ENCODE measurements at places on chromosomes 5 and 9.

- DNase-seq, result no peak
These were observed 56.2 kb downstream of the PTCD2 start for GRCh38 chr5:72376381-72376780.

DNA sequence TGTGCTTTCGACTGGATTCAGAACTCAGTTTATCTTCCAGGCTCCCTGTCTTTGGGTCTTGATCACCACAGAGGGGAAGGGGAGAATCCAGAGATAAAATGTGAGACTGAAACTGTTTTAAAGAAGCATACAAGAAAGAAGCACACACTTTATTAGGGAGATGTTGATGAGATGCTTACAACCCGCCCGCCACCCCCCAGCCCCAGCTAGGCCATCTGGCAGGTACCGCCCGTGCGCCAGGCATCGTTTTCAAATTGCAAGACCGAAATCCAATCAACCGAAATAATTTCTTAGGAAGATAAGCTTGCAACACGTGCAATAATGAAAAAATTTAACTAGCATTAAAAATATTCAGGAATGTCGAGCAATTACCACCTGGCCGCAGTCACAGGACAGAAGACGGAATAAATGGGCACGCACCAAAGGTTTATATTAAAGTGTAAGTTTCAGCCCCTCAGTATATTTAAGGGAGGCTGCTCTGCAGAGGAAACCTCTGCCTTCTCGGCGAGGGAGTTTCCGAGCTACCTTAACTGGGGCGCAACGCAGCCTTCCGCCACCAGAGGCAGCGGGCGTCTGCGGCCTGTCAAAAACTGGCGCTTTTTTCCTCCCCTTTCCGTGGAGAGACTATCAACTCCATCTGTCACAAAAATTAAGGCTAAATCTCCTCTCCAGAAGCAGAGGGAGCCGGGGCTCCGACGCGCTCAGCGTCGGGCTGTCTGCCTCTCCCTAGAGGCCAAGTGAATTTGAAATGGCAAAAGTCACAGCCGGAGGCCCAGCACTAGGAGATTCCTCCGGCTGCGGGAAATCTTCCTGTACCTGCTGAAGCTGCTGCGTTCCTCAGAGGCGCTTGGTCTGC is 996 bp upstream of the GAS1 start:
- DNase-seq, result peak; percentile 85

- DNase-seq, result no peak
These were observed 37.7 kb upstream of the SHOC1 start for GRCh38 chr9:111832449-111832848.

DNA sequence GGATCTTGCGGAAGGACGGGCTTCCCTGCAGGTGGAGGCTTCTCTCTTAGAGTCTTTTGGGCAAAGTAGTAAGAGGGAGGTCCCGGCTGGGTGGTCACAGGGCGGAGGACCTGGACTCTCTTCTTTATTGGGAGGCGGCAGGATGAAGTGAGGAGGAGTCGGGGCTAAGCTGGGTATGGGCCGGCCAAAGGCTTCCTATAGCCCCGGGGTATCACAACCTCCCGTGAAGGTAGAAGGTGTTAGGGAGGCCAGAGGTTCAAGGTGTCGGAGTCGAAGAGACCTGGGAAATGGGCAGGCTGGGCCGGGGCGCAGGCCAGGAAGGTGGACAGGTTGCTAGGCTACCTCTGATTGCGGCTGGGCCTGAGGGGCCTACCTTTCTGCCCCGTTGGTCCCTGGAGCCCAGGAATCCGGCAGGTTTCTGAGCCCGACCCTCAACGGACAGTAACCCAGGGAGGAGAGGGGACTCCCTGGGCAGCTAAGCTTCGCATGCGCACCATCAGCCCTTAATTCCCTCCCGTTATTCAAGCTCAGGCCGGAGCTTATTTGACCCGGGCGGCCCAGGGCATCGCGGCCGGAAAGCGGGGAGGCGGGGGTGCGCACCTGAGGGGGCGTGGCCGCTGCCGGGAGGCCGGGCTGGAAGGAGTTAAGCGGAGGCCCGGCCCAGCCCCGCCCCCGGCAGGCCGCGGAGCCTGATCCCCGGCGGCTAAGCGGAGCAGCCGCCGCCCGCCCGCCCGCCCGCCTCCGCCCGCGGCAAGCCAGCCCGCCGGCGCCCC is at the start of gene TESK1:
Gene TESK1, plus strand, starts transcription at position 685 of the 773 bp plus-strand sequence. CDS start 358 bp downstream, outside the sequence.
- DNase-seq, result peak; percentile 88

Data from nephron progenitor cell (in vitro differentiated cells).